Epithelial cell of proximal tubule (primary cell): ENCODE measurements at places on chromosomes 1 and 21. TPM values are rescaled to one million over a fixed set of nuclear protein-coding genes. Genes with fewer than 3 reads are reported as not detected.

DNA sequence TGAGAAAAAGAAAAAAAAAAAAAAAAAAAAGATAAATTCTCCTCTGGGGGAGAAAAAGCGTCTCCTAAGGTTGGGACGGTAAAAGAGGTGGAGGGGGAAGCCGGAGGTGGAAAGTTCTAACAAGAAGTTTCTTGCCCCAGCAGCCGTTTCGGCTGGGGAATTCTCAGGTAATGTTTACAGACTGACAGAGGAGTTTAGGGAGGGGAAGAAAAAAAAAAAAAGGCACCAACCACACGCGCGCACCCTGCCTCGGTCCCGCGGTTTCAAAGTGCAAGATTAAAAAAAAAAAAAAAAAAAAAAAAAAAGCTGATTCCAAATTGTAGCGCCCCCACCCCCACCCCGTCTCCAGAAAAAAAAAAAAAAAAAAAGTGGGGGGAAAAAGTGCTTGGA, 504 bp downstream of the DHRS3 start:
- DNase-seq, result no peak

DNA sequence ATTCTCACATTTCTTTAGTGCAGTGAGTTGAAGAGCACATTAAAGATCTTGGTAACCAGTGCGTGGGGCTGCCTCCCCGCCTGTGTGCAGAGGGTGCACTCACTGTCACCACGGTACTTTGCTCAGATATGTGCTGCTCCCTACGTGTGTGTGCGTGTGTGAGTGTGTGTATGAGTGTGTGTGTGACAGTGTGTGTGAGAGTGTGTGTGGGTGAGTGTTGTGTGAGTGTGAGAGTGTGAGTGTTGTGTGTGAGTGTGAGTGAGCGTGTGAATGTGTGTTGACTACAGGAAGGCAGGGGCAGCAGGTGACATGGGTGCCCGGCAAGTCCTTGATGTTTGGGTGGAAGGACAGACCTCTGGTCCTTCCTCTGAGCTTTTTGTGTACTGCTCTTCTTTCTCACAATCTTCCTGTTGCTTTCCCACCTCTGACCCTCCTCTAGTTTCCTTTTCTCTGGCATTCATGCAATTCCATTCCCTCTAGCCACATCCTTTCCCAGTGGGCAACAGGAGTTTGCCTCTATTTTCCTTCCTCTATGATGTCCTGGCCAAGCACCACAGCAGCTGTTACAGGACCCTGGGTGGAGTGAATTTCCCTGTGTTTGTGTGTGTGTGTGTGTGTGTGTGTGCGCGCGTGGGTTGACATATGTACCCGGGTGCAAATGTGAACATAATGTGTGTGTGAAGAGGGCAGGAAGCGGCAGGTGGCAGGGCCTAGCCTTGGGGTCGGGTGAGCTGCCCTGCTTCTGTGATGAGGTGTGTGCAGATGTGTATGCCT, 19.8 kb downstream of the LHX4 start:
- no peak for DNase-seq

Gene LRRC3
- total RNA-seq, result 1.0 and 3.0 TPM in 2 replicates

Gene LCE3B
- total RNA-seq, result not detected in 2 replicates

- no peak for DNase-seq
Measured at GRCh38 chr1:214708321-214708955, 105.4 kb downstream of the CENPF start.

GRCh38 chr1:214707306-214708087, 104.5 kb downstream of the CENPF start:
- no peak for DNase-seq

DNA sequence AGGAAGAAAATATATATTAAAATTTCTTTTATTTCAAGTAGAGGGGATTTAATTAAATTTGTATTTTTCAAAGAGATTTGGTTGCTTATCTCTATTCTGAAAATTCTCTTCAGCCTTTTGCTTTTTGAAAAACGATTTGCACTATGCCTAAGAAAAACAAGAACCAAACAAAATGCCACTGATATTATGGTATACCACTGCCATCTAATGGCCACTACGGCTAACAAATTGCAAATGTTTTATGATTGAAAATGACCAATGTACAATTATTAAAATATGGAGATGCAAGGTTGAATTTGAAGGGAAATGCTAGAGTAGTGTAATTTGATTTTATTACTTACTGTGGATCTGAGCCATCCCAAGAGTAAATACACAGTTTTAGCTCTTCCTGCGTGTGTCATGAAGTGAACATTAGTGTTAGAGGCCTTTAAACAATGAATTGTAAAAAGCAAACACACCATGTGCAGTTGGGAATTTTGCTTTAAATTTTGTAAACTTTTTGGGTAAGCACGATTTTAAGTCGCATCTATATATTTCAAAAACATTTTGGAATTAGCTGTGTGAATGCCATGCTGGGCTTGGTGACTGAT, 137.4 kb upstream of the USP25 start:
- peak; percentile 9 for DNase-seq

Gene AHDC1
- total RNA-seq, result 7.2 and 10.8 TPM in 2 replicates

DNA sequence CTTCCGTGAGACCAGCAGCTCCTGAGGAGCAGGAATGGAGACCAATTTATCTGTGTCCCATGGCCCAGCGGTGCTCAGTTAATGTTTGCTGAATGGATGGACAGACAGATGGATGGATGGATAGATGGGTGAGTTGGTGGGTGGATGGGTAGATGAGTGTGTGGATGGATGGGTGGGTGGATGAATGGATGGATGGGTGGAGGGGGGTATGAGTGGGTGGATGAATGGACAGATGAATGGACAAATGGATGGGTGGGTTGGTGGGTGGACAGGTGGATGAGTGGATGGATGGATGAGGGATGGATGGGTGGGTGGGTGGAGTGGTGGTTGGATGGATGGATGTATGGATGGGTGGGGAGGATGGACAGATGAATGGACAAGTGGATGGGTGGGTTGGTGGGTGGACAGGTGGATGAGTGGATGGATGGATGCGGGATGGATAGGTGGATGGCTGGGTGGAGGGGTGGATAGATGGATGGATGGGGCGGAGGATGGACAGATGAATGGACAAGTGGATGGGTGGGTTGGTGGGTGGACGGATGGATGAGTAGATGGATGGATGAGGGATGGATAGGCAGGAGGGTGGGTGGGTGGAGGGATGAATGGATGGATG, 13.4 kb downstream of the EPHA2 start:
- DNase-seq, result no peak

- DNase-seq, result no peak
Measured at GRCh38 chr1:81430236-81430938, 370.3 kb upstream of the ADGRL2 start.

Gene RBM11
- 0.23 and 1.0 TPM in 2 replicates for total RNA-seq

Gene ERICH3
- 0.14 TPM in 1 of 2 replicates, not detected in the other for total RNA-seq

Gene CLCA2
- not detected in 2 replicates for total RNA-seq

GRCh38 chr1:165205145-165205544, 151.4 kb downstream of the LMX1A start:
- DNase-seq, result no peak

DNA sequence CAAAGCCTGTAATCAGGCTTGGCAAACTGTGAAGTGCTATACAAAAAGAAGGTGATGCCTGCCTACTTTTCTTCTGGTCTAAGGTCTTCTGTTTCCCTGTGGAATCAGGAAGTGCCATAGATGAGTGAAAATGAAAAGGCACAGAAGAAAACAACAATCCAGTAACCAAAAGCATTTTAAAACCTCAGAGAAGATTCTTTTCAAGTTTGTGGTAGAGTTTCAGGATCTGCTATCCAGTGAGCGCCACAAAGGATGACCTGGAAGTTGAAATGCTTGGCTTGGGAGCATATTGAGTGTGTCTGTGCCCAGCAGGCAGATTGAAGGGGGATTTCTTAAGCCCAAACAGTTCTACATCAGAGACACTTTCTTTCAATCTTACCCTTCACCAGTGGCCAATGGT, 272.2 kb downstream of the PAPPA2 start:
- no peak for DNase-seq

DNA sequence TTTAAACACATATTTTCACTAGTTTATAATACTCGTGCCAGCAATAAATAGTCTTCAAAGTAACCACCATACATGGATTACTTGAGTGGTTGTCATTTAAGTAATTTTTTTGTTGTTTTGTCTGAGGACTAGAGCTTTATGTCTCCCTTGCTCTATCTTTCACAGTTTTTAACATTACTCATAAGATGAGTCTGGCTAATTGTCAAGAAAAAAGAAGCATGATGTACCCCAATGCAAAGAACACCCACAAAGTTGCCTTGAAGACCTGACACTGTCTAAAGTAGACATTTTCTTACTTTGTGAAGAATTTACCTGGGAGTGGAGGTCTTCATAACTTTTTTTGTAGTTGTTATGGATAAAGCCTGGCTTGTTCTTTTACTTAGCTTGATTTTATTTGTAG, 210.4 kb upstream of the BRINP3 start:
- no peak for DNase-seq

GRCh38 chr1:110673197-110673701, 1.5 kb downstream of the KCNA3 start:
- no peak for DNase-seq

- DNase-seq, result no peak
Measured at GRCh38 chr1:197141575-197141974, 4.9 kb downstream of the ASPM start.

DNA sequence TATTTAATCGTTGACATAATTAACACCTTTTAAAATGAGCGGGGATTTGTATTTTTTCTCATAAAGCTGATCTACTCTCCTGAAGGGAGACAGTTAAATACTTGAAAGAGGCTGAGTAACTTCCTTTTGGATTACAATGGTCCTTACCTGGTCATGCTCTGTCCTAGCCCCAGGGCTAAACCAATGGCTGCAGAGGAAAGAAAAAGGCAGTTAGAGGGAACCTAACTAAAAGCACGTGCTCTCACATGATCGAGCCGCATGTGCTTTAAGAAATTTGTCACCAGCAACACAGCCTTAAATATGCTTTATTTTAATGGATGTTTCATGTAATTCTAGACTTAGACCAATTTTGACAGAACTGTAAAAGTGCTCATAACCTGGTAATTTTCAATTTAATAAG, 132.7 kb downstream of the GPATCH2 start:
- no peak for DNase-seq

DNA sequence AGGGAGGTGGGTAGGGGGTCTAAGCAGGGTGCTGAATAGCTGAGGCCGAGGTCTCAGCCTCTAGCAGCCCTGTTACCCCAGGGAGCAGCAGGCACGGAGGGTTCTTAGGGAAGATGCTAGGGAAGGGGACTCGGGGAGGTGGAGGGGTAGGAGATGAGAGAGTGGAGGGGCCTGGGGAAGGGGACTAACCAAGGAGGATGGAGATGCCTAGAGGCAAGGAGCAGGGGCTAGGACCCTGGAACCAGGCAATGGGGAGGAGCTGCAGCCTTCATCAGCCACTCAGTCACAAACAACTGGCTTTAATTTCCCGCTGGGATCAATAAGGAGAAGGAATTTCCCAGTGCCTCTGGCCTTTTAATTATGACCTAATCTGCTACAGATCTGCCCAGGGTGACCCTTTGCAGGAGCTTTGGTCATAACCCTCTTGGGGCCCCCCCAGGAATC, 2.9 kb upstream of the CRABP2 start:
- no peak for DNase-seq

Gene HSF2BP
- total RNA-seq, result 0.12 and 0.72 TPM in 2 replicates

Gene SPATA6
- 1.8 TPM in 2 replicates for total RNA-seq

- no peak for DNase-seq
Measured at GRCh38 chr1:150775276-150775675, 9.7 kb upstream of the CTSS start.

DNA sequence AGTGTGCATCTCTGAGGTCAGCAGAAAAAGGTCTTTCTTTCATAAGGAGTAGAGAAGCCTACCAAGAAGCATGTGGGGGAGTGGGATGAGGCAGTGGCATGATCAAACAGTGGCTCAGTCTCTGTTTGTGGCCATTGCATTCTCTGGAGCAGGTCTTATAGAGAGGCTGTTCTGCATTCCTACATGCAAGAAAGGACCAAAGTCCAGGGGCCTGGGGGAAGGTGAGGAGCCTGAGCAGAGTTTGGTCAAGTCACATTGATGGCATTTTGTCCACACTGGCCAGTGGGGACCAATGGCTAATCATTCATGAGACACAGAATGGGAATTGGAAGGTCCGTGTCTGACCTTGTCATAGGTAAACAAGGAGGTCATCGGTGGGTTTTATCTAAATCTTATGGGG, 25.4 kb downstream of the MAP10 start:
- DNase-seq, result no peak

Gene KRTAP12-3
- not detected in 2 replicates for total RNA-seq

GRCh38 chr1:88311907-88312306, 372.2 kb upstream of the PKN2 start:
- no peak for DNase-seq

DNA sequence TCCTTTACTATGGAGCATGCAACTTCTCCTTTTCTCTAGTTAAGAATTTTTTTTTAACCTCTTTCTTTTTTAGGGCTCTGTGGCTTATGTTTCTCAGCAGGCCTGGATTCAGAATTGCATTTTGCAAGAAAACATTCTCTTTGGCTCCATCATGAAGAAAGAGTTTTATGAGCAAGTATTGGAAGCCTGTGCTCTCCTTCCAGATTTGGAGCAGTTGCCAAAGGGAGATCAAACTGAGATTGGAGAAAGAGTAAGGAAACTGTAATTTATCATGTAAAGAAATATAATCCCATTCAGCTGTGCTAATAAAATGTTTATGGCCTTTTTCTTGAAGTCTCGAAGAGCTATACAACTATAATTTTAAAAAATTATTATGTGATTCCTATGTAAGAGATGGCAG, 70.1 kb downstream of the HSPA13 start:
- DNase-seq, result no peak

DNA sequence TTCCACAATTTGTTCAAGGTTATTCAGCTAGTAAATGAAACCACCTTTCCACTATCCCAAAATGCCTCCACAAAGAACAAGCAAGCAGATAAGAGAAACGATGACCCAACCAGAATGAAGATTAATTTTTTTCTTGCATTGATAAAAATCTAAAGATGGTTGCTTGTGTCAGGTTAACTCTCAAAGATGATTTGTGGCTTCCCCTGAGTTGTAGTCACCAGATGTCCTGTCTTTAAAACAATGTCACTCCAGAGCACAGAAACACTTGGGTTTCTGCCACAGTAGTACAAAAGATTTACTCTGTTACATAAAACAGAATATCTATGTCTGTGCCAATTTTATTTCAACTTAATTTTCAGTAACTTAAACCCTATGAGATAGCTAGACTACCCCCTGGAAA, 11.4 kb upstream of the CCDC17 start:
- DNase-seq, result no peak

GRCh38 chr1:74468982-74469603, 43.3 kb downstream of the LRRC53 start:
- no peak for DNase-seq

GRCh38 chr1:31701091-31701736, 2.6 kb downstream of the COL16A1 start:
- DNase-seq, result peak; percentile 72

Gene HS2ST1
- 8.7 and 10.5 TPM in 2 replicates for total RNA-seq
